Activated CD4-positive, alpha-beta T cell treated with anti-CD3 and anti-CD28 coated beads, Interleukin-2, amount 50 U/mL, for 16 hours (primary cell): ENCODE measurements at places on chromosomes 2 and 18.

DNA sequence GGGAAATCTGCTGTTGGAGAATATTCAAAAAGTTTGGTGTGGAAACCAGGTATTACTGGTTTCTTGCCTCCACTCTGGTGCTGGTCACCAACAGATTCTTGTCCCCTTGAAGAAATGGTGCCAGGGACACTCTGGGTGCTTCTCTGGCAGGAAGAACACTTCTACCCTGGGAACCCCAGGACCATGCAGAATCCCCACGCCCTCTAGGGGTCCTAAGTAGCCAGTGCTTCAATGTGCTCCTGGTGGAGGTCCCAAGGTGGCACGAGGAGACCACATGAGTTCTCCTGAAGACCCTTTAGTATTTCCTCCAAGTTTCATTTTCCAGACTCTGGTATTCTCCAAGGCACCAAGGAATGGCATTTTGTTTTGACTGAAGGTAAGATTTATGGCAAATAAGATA lies 380.6 kb downstream of the TSN start:
- DNase-seq = peak; percentile 18

- no peak for DNase-seq
These were observed 142.7 kb downstream of the AGAP1 start for GRCh38 chr2:235636546-235636945.

GRCh38 chr2:164766216-164766953 lies 75.2 kb downstream of the COBLL1 start:
- no peak for DNase-seq

GRCh38 chr2:74817304-74817675 lies 16.6 kb upstream of the HK2 start:
- DNase-seq = no peak

DNA sequence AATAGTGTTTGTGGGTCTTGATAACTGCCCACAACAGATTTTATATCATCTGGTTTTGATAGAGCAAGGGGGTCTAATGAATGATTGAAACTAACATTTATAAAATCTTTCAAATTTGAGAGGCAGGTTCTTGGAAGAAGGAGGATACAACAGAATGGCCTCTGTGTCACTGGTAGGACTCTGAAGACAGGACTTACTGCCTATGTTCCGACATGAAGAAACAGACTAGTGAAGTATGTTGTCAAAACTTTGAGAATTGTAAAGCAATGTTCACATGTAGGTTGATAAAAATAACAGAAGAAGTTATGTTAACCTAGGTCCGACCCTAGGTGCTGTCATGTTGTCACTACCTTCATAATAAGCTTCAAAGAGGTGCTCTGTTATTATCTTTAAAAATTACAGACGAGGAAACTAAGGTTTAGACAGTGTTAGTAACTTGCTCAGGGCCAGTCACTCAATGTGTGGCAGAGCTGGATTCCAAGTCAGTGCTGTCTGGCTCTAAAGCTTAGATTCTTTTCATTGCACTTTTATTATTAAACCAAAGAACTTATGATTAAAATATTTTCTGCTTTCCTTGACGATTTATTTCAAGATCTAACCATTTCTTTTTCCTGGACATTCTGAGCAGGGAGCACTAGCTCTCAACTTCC lies 146.2 kb downstream of the RPIA start:
- DNase-seq = no peak

DNA sequence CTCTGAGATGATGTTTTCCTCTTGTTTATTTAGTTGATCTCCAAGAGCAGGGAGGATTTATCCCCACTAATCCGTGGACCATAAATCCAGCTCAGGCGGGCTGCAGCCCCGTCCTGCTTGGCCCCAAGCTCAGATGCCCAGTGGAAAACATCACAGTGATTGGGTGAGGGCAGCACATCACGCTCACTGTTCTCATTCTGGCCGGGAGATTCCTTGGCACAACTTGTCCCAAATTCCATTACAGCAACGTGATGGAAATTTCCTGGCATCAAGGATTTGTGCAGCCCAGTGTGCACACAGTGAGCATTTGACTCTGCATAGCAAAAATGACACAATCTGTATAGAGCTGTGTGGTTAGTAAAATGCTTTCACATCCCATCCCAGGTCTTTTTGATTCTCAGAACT lies 96.8 kb downstream of the VAPA start:
- DNase-seq = no peak

GRCh38 chr2:70083344-70084156 lies 3.7 kb upstream of the PCBP1 start:
- peak; percentile 75 for DNase-seq

DNA sequence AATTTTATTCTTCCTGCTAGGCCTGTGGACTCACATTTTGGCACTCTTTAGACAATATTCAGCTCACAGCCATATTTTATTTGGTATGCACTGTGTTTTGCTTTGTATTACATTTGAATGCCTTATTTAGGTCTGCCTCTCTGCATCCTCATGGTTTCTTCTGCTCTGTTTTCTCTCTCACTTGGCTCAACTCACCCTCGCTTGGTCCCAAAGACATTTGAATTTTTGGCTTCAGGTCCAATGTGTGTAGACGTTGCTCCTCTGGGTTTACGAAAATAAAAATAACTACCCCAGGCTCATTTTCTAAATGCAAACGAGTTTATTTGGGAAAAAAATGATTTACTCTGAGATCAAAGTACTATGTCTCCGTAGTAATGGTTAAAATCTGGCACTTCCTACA lies 91.1 kb upstream of the REG3A start:
- DNase-seq = no peak

- no peak for DNase-seq
These were observed 44.5 kb upstream of the MAP4K3 start for GRCh38 chr2:39481611-39482010.

DNA sequence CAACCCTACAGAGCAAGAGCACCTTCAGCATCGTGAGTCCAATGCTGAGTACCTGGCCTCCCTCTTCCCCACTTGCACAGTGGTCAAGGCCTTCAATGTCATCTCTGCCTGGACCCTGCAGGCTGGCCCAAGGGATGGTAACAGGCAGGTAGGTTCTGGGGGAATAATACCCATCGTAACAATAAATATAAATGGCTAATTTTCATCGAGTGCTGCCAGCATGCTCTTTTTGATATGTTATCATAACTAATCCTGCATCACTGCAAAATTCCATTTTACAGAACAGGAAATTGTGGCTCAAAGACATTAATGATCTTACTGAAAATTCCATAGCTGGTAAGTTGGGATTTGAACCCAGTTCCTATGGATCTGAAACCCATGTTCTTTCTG lies 22.2 kb downstream of the STEAP3 start:
- no peak for DNase-seq

- DNase-seq = no peak
These were observed 282.2 kb upstream of the ATP5MC3 start for GRCh38 chr2:175463589-175464310.

DNA sequence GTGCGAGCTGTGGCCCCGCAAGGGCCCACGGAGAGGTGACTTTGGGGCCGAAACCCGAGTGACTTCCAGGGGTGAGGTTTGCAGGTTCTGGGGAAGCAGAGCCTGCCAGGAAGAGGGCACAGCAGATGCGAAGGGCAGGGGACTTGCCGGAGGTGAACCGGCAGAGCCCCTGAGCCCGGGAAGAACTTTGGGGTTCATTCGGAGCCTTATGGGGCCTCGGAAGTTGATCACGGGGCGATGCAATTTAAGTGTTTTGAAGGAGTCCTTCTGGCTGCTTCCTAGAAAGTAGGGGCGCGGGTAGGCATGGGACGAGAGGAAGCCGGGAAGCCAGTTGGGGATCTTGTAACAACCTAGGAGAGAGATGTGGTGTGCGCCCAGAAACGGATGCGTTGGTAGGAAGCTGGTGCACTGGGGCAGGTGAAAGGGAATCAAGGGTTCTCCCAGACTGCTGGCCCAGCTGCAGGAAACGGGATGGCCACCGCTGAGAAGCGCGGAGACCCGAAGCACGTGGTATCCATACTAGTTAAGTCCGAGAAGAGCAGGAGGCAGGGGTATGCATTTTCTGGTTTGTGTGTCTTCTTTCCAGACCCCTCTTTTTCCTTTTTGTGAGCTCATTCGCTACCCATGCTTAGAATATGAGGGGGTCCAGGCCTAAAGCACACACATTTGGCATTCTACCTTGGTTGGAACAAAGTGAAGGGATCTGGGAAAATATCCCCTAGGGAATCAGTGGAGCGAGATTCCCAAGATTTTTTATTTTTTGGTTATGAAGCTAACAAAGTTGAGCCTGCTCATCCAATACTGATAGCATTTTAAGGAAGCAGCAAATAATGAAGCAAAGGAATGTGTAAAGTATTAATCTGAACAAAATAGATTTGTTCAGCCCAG lies 758 bp downstream of the SCLY start:
- DNase-seq = peak; percentile 31

- peak; percentile 45 for DNase-seq
These were observed 58.6 kb upstream of the SLC25A52 start for GRCh38 chr18:31819106-31819924.

DNA sequence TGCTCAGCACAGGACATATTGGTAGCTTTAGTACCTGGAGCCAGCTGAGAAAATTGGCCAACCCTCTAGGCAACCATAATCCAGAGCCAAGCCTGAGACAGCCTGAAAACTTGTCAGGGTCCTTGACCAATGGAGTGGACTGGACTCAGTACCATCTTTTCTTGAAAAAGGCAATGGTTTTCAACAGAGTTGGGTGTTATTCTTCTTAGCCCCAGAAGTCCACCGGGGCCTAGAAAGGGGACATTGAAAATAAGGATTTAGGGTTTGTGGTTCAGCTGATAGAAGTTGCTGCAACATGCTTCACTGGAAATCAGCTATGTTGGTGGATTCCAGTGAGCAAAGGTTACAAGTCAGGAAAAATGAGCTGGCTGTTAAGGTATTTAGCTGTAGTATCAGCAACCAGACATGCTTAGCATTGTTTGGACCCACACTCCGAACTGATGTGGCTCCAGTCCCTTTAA lies 22.1 kb upstream of the CNOT11 start:
- DNase-seq = no peak

- DNase-seq = no peak
These were observed 11.1 kb upstream of the ALPG start for GRCh38 chr2:232395586-232395985.

GRCh38 chr18:62118328-62118727 lies 68.5 kb downstream of the PIGN start:
- no peak for DNase-seq

DNA sequence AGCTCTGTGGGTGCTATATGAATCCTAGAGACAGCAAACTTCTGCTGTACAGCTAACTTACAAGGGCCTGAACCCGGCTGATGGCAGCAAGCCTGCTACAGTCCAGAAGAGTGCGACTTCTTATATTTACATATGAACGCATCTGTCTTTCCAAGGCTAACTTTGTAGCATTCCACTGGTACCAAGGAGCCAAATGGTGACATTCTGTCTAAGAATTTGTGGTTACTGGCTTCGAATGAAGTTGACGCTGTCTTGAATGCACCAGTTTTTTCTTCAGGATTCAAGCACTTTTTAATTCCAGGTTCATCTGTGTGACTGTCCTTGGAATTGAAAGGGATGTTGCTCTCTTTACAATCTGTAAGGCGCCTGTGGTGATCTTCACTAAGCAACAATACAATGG lies 42.4 kb downstream of the THUMPD2 start:
- no peak for DNase-seq

DNA sequence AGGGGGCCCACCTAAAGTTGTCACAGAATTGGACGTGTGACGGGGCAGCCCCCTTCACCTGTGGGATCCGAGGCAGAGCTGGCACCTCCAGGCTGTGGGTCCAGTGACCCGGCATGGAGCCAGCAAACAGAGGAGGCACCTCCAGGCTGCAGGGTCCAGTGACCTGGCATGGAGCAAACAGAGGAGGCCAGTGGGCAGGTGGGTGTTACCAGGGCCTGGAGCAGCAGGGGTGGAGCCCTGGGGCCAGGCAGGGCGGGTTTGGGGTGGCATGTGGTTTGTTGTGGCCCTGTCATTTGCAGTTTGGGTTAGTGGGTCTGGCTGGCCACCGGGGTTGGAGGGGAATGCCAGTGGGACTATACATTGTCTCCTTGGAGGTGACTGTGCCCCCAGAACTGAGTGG lies 68.2 kb downstream of the HPCAL1 start:
- DNase-seq = no peak
